ENCODE measurements at places on chromosomes 6 and 20.

DNA sequence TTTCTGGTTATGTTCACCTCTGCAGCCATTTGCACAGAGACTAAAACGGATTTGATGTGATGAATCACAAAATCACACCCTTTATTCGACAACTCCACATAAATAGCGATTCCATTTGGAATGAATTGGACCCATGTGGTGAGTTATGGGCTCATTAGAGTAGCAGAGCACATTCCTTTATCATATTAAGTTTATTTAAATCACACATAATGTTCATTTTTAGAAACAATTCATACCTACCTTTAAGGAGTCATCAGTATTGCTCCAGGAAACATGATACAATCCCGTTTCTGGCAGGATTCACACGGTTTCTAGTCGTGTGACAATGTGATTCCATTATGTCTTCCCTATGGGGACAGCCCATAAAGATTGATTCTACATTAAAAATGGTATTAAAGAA, 303.5 kb downstream of the CDH4 start:
- H3K36me3 ChIP-seq: no peaks in the 10 kb centered on the region
- no peak for DNase-seq
- H3K4me1 ChIP-seq: no peaks in the 10 kb centered on the region
- H3K27me3 ChIP-seq: no peaks in the 10 kb centered on the region

DNA sequence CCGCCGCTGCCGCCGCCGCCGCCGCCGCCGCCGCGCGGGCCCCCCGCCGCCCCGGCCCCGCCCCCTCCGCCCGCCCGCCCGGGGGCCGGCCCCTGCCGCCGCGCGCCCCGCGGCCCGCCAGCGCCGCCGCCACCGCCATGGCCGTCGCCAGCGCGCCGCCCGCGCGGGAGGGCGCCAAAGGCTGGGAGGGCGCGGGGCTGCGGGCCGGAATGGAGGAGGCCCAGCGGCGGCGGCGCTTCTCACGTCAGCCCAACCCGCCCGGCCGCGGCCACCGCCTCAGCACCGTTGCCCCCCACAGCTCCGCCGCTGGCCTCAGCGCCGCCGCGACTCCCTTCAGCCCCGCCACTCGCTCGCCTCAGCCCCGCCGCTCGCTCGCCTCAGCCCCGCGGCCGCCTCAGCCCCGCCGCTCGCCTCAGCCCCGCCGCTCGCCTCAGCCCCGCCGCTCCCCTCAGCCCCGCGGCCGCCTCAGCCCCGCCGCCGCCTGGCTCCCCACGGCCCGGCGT, 258 bp downstream of the PHF10 start:
- no peak overlapping the region for H3K27ac ChIP-seq
- DNase-seq: peak; percentile 38
- no peaks in the 10 kb centered on the region for H3K27me3 ChIP-seq
- no peaks in the 10 kb centered on the region for H3K36me3 ChIP-seq
- peak overlapping the region; percentile 65 for H3K4me3 ChIP-seq
- peaks cover 10% of the 10 kb centered on the region for H3K4me1 ChIP-seq

GRCh38 chr6:52317841-52318581, 33.5 kb upstream of the MCM3 start:
- DNase-seq: no peak
- H3K27ac ChIP-seq: no peak overlapping the region
- no peak overlapping the region for H3K4me3 ChIP-seq

- no peak overlapping the region for H3K4me3 ChIP-seq
- H3K36me3 ChIP-seq: peaks cover 2% of the 10 kb centered on the region
- H3K27ac ChIP-seq: no peak overlapping the region
- peaks cover 32% of the 10 kb centered on the region for H3K27me3 ChIP-seq
Observed at GRCh38 chr6:43277643-43278523, 20.2 kb upstream of the SLC22A7 start.

- H3K4me3 ChIP-seq: no peak overlapping the region
- H3K4me1 ChIP-seq: no peaks in the 10 kb centered on the region
- no peaks in the 10 kb centered on the region for H3K27me3 ChIP-seq
- no peak for DNase-seq
Observed at GRCh38 chr6:124994648-124995047, 32.4 kb downstream of the RNF217 start.

GRCh38 chr6:161922631-161923119, 648.8 kb upstream of the AGPAT4 start:
- H3K4me1 ChIP-seq: no peaks in the 10 kb centered on the region
- H3K27ac ChIP-seq: no peak overlapping the region
- DNase-seq: no peak
- H3K36me3 ChIP-seq: no peaks in the 10 kb centered on the region
- no peaks in the 10 kb centered on the region for H3K27me3 ChIP-seq
- no peak overlapping the region for H3K4me3 ChIP-seq

DNA sequence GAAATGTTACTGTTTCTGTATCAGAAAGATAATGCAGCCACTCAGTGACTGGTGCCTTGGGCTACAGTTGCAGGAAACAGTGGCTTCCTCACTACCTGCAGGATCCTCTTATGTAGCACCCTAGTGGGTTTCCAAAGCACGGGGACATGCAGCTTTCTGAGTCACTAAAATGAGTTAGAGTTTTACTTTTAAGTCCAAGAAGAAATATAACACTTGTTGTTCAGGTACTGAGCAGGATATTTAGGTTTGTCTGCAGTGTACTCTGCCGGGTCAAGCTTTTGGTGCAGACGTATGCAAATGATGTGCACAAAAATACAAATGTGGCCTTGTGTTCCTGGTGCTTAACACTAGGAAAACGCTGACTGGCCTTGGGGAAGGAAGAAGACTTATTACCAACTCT, 22.0 kb downstream of the ACSS1 start:
- peaks cover 33% of the 10 kb centered on the region for H3K4me1 ChIP-seq
- H3K36me3 ChIP-seq: no peaks in the 10 kb centered on the region
- H3K27ac ChIP-seq: peak overlapping the region; percentile 67
- DNase-seq: no peak
- peak overlapping the region; percentile 68 for H3K4me3 ChIP-seq

DNA sequence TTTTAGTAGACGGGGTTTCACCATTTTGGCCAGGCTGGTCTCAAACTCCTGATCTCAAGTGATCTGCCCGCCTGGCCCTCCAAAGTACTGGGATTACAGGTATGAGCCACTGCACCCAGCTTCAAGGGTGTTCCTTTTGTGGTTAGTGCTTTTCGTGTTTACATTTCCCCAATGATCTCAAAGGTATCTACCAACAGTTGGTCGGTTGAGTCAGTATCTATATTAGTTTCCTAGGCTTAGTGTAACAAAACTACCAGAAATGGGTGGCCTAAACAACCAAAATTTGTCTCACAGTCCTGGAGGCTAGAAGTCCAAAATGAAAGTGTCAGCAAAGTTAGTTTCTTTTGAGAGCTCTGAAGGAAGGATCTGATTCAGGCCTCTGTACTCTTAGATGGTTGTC, 30.1 kb downstream of the CASP8AP2 start:
- peaks cover 10% of the 10 kb centered on the region for H3K4me1 ChIP-seq
- no peak for DNase-seq
- H3K36me3 ChIP-seq: peaks cover 30% of the 10 kb centered on the region
- H3K4me3 ChIP-seq: no peak overlapping the region
- H3K27me3 ChIP-seq: no peaks in the 10 kb centered on the region
- no peak overlapping the region for H3K27ac ChIP-seq

GRCh38 chr6:25399885-25400284, 120.7 kb downstream of the CARMIL1 start:
- no peaks in the 10 kb centered on the region for H3K36me3 ChIP-seq
- H3K4me1 ChIP-seq: peaks cover 14% of the 10 kb centered on the region
- H3K27me3 ChIP-seq: no peaks in the 10 kb centered on the region
- H3K27ac ChIP-seq: no peak overlapping the region
- no peak for DNase-seq

GRCh38 chr6:82893889-82894652, 171.6 kb downstream of the UBE3D start:
- H3K27ac ChIP-seq: no peak overlapping the region
- no peak for DNase-seq
- H3K36me3 ChIP-seq: peaks cover 21% of the 10 kb centered on the region
- H3K4me3 ChIP-seq: no peak overlapping the region
- H3K27me3 ChIP-seq: no peaks in the 10 kb centered on the region

- H3K27me3 ChIP-seq: peaks cover 5% of the 10 kb centered on the region
- H3K4me3 ChIP-seq: no peak overlapping the region
Observed at GRCh38 chr20:29873946-29874345, 1383.5 kb upstream of the DEFB115 start.

- no peak overlapping the region for H3K27ac ChIP-seq
- peaks cover 10% of the 10 kb centered on the region for H3K36me3 ChIP-seq
- no peaks in the 10 kb centered on the region for H3K4me1 ChIP-seq
Observed at GRCh38 chr6:116118608-116119007, 7.3 kb downstream of the COL10A1 start.

GRCh38 chr6:16684896-16685554, 76.2 kb downstream of the ATXN1 start:
- H3K4me3 ChIP-seq: no peak overlapping the region
- DNase-seq: no peak
- no peaks in the 10 kb centered on the region for H3K27me3 ChIP-seq
- peaks cover 9% of the 10 kb centered on the region for H3K36me3 ChIP-seq
- H3K27ac ChIP-seq: peak overlapping the region; percentile 36
- peaks cover 31% of the 10 kb centered on the region for H3K4me1 ChIP-seq

DNA sequence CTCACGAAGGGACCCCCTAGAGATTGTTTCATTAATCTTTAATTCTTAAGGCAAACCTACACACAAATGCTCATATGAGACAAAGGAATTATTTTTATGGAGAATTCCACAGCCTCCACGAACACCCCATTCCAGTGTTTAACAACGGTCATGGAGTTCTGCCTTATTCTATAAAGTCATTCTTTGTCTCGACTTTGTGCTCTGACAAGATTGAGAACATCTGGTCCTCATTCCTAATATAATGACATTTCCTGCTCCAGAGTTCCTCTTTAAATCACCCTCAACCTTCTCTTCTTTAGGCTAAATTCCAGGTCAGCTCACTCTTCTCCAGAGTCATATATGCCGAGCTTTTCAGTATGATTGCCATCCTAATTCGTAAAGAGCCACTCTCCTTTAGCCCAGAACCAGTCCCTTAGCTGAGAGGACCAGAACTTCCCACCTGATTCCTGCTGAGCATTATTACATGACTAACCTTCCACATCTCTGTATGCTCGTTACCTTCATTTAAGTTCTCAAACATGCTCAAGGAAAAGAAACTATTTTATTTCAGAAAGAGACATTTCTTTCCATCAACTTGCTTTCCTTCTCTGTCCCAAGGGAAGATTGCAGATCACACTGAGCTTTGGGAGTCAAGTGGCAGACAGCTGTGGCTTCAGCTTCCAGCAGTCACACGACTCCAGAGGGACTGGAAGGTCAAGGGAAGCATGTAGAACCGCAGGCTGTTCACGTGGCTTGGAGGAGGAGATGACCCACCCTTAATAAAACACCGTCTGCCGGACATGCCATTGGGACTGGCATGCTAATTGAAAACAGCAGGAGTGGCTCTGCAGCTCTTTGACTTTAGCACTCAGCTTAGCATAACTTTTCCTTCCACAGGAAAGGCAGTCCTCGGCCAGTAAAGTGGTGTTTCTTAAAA, 467.1 kb upstream of the HSF2 start:
- no peaks in the 10 kb centered on the region for H3K36me3 ChIP-seq
- H3K27ac ChIP-seq: no peak overlapping the region
- no peaks in the 10 kb centered on the region for H3K27me3 ChIP-seq
- no peak overlapping the region for H3K4me3 ChIP-seq
- no peak for DNase-seq

DNA sequence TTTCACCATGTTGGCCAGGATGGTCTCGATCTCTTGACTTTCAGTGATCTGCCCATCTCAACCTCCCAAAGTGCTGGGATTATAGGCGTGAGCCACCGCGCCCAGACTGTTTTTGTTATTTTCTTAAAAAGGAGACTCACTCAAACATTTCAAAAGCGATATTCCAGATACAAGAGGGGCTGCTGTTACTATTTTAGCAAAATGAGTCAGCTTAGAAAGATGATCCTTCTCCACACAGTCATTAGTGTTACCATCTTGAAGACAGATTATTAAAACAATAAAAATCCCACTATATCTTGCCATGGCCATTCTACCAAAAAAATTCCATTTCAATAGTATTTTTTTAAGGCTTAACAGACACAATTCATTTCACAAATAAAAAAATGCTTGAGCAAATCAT, 102.8 kb downstream of the PREP start:
- peaks cover 31% of the 10 kb centered on the region for H3K36me3 ChIP-seq
- H3K27me3 ChIP-seq: no peaks in the 10 kb centered on the region
- H3K27ac ChIP-seq: no peak overlapping the region

GRCh38 chr6:90631046-90631445, 44.2 kb upstream of the MAP3K7 start:
- no peak overlapping the region for H3K4me3 ChIP-seq
- H3K4me1 ChIP-seq: no peaks in the 10 kb centered on the region
- no peak for DNase-seq

DNA sequence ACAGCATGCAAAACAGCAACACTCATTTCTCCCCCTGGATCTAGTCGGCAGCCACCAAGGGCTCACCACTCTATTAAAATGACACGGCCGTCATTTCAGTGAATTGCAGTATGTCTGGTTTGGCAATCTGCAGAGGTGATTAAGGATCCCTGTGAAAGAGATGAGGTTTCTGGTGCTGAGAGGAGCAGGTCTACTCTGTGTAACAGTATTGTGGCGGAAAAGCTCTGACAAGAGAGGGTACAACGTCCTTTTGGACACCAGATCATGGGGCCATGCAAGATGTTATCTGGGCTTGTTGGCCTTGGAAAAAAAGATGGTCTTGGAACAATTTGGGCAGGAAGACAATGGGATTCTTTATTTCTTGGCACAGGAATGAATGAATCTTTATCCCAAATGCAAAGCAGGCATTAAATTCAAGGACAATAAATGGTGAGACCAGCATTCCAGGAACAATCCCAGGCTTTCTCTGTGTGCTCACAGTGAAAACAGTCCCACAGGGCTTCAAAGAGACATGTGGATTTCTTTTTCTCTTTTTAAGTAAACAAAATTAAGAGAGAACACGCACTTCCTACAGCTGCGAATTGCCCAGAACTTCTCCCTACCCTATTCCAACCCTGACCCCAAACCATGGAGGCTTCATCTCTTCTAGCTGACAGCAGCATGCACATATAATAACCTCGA, 33.7 kb upstream of the ADGRF1 start:
- no peak overlapping the region for H3K27ac ChIP-seq
- no peak overlapping the region for H3K4me3 ChIP-seq
- H3K4me1 ChIP-seq: no peaks in the 10 kb centered on the region

GRCh38 chr6:149856256-149856994, 7.7 kb downstream of the LRP11 start:
- no peak for DNase-seq
- H3K27me3 ChIP-seq: peaks cover 10% of the 10 kb centered on the region
- H3K4me1 ChIP-seq: peaks cover 23% of the 10 kb centered on the region
- no peak overlapping the region for H3K27ac ChIP-seq

DNA sequence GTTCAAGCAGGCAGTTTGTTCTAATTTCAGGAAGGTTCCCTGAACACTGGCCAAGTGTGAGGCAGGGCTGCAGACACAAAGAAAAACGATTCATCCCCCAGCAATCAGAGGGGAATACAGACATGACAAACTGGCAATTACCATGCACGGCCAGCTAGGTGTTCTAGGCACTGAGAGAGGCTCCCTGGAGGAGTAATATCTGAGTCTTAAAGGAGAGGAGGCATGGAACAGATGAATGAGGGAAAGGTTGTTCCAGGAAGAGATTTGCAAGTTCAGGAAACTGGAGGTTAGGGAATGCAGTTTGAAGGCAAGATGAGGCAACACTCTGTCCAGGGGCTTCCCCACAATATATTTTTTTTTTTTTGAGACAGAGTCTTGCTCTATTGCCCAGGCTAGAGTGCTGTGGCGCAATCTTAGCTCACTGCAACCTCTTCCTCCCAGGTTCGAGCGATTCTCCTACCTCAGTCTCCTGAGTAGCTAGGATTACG, 11.1 kb downstream of the RRAGD start:
- no peaks in the 10 kb centered on the region for H3K4me1 ChIP-seq
- no peaks in the 10 kb centered on the region for H3K36me3 ChIP-seq
- H3K4me3 ChIP-seq: no peak overlapping the region
- H3K27me3 ChIP-seq: peaks cover 2% of the 10 kb centered on the region
- no peak overlapping the region for H3K27ac ChIP-seq
- DNase-seq: no peak
